ENCODE measurements at places on chromosomes 4 and X.

- DNase-seq: peak; percentile 13
These were observed 4.0 kb downstream of the PCYT1B start for GRCh38 chrX:24643116-24643515.

- DNase-seq: no peak
These were observed 372.4 kb upstream of the SLIT2 start for GRCh38 chr4:19879330-19879729.

GRCh38 chr4:80806472-80806871 lies 224.0 kb upstream of the BMP3 start:
- DNase-seq: peak; percentile 14

DNA sequence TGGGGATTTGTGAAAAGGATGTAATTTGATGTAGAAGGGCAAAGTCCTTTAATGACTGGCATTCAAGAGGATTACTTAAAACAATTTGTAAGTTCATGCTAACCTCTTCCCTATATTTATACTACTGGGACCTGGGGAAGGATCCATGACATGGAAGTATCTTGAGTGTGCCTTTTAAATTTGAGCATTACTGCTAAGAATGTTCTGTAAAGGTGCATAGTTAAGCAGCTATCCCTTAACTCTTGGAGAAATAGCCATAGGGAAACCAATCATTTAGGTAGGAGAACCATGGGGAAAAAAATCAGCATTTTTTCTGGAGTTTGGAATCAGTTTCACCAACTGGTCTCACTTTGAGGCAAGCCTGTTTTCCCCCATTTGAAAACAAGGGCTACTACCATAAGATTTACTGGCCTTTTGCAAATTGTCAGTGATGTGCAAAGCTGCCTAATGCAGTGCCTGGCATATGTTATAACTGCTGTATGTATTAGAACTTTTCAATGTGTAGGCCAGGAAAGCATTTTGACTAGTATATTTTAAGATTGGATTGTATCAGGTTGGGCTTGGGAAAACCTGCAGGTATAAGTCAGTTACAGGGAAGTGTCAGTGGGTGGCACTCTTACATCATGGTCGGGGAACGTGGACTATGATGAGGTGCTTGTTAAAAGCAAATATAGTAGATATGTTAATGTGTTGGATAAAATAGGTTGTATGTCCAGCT lies 72.1 kb downstream of the PRSS12 start:
- DNase-seq: peak; percentile 79

GRCh38 chr4:94332983-94333590 lies 9.5 kb downstream of the HPGDS start:
- peak; percentile 3 for DNase-seq

GRCh38 chr4:153684182-153684970 lies at the start of gene TLR2:
TLR2 (plus strand) TSS chr4:153684280; CDS start chr4:153702908, 18,628 bp downstream.
- DNase-seq: peak; percentile 2

GRCh38 chr4:134200811-134201215 lies 776 bp downstream of the PABPC4L start:
- no peak for DNase-seq

DNA sequence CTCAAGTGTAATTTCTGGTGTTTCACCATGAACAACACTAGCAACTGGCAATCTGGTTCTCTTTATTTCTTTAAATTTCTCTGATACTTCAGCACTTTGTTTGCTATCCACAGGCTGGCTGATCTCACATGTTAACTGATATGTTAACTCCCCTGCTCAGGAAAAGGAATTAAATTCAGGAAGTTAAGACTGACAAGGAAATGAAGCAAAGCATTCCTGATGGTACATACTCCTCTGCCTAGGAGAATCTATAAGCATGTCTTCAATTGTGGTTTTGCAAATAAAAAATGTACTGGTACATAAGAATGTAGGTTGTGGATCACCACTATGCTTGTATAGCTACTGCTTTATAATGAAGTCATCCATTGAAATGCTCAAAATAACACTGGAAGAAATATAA lies 1119.2 kb upstream of the INTU start:
- no peak for DNase-seq

GRCh38 chrX:42804524-42804923 lies 26.6 kb upstream of the PPP1R2C start:
- peak; percentile 49 for DNase-seq

- no peak for DNase-seq
These were observed 108.7 kb upstream of the LIMCH1 start for GRCh38 chr4:41429280-41429669.

- peak; percentile 19 for DNase-seq
These were observed 29.1 kb upstream of the TRO start for GRCh38 chrX:54891573-54891972.

DNA sequence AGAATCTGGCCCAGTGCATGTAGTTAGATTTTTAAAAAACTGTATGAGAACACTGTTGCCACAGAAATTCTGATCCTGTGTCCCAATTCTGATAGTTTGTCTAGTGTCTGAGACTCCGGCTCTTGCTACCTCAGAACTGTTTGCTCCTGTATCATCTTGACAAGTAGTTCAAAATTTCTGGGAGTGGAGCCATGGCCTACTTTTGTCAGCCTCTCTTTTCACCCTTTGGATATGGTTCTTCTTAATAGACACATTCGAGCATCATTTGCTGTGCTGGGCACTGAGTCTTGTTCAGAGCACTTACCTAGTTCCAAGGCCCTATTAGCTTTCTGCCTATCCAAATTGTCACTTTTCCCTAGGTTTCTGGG lies 46.9 kb downstream of the ATP10D start:
- no peak for DNase-seq

GRCh38 chr4:74189331-74190043 lies 31.6 kb downstream of the MTHFD2L start:
- DNase-seq: peak; percentile 83

DNA sequence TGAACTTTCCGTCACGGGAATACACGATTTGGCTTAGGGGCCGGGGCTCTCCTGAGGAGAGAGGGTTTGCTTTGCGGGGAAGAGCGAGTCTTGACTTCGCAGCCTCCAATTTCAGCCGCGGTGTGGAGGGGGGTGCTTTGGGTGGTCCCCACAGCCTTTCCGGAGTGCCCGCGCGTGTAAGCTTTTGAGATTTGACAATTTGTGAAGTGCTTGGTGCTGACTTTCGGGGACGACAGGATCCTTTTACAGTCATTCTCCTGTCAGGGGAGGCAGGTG lies 355 bp downstream of the SCML1 start:
- DNase-seq: no peak

DNA sequence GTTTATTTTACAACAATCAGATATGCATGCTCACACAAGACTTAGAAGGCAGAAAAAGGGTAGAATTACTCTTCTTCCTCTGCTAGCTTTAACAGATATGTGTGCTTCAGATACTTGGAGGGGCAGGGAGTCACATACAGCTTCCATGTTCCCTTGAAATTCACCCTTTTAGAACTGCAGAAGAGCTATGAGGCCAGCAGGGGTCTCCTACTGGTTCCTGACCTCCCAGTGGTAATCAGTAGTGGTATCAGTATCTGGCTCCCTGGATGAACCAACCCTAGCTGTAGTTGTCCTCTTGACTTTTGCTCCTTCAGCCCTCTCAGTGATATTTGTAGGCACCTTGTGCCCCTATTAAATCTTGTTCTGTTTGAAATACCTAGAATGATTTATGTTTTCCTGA lies 81.5 kb downstream of the RCHY1 start:
- peak; percentile 22 for DNase-seq

DNA sequence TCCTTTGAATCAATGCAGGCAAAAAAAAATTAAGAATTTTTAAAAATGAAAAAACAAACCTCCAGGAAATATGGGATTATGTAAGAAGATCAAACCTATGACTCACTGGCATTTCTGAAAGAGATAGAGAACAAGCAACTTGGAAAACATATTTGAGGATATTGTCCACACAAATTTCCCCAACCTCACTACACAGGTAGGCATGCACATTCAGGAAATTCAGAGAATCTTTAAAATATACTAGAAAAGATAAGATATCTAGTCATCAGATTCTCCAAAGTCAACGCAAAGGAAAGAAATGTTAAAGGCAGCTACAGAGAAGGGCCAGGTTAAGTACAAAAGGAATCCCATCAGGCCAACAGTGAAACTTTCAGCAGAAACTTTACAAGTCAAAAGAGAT lies 85.6 kb downstream of the ANTXR2 start:
- DNase-seq: no peak

DNA sequence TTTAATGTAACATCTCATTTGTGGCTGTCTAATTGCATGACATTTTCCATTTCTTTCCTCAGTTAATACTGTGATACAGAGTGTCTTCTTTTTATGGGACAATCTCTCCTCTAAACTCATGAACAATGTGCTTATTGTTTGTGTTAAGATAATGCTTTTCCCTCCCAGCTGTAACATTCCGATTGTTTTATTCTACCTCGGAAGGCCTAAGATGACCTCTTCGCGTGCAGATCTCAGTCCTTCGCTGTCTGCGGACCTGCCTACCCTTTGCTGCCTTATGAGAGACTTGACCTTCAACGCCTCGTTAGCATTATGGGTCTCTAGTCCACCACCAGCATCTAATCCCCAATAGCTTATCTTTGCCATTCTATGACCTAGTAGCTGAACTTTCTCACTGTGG lies 29.8 kb upstream of the ZFP42 start:
- no peak for DNase-seq

GRCh38 chrX:106948641-106949040 lies 28.4 kb downstream of the CLDN2 start:
- no peak for DNase-seq

DNA sequence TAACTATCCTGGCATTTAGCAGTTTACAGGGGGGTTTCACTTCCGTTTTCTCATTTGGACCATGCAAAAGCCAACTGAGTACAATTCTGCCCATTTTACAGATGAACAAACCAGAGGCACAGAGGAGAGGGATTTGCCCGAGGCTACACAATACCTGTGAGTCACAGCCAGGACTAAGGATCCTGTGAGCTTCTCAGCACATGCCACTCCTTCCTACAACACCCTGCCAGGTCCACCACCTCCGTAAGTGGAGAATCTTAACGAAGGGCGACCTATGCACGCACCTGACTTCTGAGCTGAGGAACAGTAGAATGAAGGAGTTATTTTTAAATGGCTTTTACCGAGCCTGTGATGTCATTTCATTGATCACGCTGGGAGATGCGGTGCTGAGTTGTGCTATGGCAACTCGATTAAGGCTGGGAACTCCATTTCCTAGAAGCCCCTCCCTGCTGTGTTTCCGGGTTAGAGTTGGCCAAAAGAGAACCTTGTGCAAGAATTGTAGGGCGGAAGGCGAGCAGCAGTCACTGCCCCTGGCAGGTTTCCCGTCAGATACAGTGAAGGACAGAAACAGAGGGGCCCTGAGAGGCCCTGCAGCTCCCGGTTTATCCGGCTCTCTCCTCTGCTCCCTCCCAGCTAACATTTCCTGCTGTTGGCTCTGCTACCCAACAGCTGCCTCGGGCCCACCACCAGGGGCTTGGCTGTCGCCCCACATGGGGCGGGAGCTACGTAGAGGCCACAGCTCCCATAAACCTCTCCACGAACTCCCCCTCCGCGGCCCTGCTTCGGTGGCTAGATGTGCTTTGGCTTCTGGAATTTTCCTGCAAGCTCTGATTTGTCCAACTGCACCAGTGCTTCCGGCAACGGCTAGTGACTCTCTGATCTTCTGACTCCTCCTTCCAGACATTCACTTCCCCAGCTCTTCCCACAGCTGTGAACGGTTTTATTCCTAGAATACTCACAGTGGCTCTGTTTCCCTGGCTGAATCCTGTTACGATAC lies 75.1 kb upstream of the USP9X start:
- peak; percentile 88 for DNase-seq

DNA sequence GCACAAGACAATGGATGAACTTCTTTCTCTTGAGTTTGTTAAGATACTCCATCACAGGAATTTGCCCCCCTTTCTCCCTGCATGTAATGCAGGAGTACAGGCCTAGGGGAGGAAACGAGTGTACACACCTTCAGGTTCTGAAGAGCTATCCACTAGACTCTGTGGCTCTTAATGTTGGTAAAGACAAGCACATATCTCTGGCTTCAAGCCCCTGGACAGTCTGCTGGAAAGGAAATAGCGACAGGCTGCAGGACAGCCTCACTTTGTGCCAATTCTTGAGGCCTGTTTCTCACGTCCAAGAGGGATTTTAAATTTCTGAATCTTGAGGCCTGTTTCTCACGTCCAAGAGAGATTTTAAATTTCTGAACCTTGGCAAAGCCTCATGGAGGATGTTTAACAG lies 87.1 kb downstream of the RLIM start:
- no peak for DNase-seq

GRCh38 chrX:17154001-17154400 lies 207.5 kb downstream of the REPS2 start:
- DNase-seq: peak; percentile 6

DNA sequence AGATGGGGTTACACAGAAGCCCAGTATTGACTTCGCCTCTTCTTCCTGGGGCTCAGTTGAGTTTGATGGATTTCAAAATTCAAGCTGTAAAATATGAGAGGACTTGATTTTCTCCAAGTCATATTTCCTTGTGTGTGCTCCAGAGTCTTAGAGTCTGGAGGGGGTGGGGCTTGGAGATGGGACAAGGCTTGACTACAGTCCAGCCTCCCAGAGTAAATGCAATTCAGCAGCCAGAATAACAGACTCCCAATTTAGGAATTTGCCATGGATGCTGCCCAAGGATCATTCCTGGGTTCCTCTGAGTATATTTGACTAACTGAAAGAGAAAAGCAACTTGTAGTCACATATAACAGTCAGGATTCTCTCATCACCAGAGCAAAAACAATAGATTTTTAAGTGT lies 53.7 kb upstream of the RBPJ start:
- no peak for DNase-seq

DNA sequence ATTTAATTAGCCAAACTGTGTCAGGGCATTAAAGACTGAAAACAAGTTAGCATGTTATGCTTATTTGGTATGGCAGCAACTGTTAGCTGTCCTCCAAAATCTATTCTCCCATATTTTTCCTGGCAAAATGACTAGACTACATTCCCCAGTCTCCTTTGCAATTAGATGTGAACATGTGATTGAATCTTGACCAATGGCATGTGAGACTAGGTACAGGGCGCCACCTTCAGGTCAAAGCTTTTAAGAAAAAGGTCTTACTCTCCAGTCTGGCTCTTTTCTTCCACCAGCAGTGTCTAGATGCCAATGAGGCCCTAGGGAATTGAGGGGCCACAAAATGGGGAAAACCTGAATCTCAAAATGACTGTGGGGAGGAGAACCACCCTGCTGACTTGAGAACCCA lies 408.2 kb downstream of the SMARCA1 start:
- DNase-seq: peak; percentile 11

GRCh38 chrX:40444798-40445496 lies 135.8 kb upstream of the ATP6AP2 start:
- DNase-seq: no peak

GRCh38 chr4:91113130-91113706 lies 986.0 kb downstream of the CCSER1 start:
- DNase-seq: peak; percentile 53

DNA sequence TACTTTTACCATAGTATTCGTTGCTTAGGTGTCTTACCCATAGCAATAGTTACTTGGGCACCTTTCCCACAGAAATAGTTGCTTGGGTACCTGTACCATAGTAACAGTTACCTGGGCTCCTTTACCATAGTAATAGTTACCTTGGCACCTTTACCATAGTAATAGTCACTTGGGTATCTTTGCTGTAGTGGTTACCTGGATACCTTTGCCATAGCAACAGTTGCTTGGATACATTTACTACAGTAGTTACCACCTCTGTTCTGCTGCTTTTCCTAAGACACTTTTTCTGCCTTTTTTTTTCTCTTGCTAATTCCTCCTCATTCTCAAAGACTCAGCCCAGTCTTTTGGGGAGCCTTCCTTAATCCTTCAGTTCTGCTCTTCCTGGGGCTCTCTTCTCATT lies 272.8 kb upstream of the PUDP start:
- no peak for DNase-seq

- no peak for DNase-seq
These were observed 123.2 kb downstream of the TRIML1 start for GRCh38 chr4:188262464-188262863.
